ENCODE measurements at places on chromosomes 13 and 19.

DNA sequence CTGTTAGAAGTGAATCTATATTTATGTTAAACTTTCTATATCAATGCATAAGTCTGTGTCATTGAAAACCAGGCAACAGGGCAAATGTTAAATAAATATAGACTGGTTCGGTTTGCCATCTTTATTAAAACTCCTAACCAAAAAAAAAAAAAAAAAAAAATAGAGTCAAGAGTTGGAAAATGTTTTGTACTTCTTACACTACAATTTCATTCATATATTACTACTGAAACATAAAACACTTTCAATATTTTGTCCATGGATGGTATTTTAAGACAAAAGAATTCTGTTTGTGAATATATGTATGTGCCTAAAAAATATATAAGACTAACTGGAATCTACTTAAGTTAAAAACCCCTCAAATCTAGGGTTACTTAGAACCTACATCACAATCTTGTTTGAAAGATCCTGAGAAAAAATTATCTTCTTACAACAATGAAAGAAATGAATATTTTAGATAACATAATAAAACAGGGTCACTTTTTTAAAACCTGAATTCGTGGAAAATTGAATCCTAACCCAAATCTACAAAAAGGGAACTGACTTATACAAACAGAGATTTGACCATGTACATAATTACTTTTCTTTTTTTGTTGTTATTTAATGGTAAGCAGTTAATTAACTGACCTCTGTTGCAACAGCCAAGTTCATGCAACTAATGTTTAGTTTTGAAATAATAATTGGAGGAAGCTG, 5.1 kb downstream of the DACH1 start:
- no peak for DNase-seq

GRCh38 chr19:38352611-38353010, 17.0 kb downstream of the CATSPERG start:
- no peak for DNase-seq

DNA sequence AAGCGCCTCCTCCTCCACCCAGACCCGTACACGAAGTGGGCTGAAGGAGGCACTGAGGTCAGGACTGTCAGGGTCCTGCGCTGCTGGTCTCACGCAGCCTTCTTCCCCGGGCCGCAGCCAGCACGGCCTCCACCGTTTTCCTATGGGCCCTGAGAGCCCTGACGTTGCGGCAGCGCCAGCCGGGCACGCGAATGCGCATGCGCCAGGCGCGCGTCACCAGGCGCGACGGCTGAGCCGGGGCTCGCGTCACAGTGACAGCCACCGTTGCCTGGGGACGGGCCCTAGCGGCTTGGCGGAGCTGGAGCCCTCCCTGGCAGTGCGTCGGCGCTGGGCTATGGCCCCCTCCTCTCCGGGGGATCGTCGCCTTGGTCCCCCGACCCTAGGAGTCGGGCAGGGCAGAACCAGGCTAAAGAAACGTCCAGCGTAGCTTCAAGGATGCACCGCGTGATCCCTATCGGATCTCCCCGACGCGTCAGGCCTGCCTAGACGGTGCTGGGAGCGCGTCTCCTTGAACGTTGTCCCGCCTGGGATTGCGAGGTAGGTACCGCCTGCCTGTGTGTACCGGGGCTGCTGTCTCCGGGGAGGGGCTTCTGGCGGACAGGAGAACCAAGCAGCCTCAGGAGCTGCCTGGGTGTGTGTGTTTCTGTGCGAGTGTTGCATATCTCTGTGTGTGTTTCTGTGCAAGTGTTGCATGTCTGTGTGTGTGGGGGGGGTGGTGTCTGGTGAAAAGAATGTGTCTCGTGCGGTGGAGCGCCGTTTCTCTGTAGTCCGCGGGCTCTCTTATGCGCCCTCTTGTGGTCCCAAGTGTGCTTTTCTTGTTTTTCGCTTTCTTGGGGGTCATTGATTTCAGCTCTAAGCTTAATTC, 43.2 kb downstream of the ZNF571 start:
- peak; percentile 3 for DNase-seq

DNA sequence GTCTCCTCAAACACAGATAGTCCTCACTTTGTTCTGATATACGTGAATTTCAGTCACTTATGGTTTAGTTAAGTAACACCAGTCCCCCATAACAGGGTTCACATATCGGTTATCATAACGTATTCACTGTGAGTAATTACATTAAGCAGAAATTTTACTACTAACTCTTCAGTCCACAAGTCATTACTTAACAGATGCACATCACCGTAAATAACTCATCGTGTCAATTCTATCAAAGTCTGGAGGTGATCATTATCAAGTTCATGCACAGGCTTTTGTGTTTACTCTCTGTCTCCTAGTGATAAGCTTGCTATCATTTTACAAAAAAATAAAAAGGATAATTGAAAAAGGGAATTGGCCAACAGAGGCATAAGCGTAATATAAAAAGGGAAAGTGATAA, 287.4 kb upstream of the ATXN8OS start:
- DNase-seq, result no peak

- no peak for DNase-seq
Observed at GRCh38 chr13:74889321-74889720, 592.6 kb downstream of the TBC1D4 start.

DNA sequence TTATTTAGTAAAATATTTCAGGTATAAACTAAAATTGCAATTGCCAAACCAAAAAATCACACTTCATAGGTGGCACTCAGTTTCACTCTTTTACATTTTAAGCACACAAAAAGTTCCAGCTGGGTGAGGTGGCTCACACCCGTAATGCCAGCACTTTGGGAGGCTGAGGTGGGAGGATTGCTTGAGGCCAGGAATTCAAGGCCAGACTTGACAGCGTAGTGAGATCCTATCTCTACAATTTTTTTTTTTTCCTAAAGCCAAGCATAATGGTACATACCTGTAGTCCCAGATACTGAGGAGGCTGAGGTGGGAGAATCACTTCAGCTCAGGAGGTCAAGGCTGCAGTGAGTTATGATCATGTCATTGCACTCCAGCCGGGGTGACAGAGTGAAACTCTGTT, 20.6 kb upstream of the SLC46A3 start:
- no peak for DNase-seq

- no peak for DNase-seq
Observed at GRCh38 chr13:50788551-50789210, 54.8 kb downstream of the DLEU7 start.

DNA sequence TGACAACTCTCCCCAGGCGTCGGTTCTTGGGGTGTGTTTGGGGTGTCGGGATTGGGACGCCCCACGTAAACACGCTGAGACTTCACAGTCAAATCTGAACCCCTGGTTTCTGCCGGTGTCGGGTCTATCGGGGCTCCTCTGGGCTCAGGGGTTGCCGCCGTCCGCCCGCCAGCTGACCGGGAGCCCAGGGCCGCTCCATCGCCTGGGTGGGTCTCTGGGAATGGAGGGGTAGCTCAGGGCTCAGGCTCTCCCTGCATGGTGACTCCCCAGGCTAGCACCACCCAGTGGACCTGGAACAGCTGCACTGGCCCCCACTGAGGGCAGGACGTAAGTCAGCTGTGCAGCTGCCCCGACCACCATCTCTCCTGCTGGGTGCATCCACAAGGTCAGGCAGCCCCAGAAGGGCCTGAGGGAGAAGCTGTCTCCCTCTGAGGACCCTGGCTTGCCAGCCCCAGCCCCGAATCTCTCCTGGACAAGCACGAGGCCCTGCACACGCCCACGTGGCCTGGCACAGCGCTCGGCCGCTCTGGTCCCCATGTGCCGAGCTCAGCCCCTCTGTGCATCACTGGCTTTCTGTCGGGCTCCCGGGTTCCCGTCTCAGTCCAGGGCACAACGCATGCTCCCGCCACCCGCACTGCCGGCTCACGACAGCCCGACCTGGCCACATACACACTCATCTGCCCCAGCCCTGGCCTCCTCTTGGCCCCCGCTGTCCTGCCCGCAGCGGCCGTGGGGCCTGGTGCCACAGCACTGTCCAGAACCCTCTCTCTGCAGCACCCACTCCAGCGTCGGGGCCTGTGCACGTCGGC, 6.1 kb downstream of the RNF126 start:
- DNase-seq, result no peak

DNA sequence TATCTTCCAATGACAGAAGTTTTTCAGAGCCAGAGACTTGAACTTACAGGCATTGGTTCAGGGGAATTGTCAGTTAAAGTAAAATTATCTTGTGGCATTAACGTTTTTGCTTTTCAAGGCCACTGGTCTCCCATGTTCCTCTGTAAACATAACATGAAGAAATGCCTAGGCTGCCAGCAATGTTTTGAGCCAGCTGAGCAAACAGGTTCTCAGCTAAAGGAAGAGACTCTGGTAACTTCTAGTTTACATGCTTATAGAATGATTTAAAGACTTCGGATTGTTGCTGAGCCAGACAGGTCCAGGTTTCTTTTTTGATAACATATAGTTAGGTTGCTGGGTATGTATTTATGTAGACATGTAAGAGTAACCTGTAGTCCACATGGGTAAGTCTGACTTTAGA, 35.7 kb downstream of the ZNF493 start:
- no peak for DNase-seq

- no peak for DNase-seq
Observed at GRCh38 chr19:50546527-50547221, 21.6 kb downstream of the LRRC4B start.

- DNase-seq, result no peak
Observed at GRCh38 chr13:82370316-82370715, 1512.0 kb downstream of the SLITRK1 start.

DNA sequence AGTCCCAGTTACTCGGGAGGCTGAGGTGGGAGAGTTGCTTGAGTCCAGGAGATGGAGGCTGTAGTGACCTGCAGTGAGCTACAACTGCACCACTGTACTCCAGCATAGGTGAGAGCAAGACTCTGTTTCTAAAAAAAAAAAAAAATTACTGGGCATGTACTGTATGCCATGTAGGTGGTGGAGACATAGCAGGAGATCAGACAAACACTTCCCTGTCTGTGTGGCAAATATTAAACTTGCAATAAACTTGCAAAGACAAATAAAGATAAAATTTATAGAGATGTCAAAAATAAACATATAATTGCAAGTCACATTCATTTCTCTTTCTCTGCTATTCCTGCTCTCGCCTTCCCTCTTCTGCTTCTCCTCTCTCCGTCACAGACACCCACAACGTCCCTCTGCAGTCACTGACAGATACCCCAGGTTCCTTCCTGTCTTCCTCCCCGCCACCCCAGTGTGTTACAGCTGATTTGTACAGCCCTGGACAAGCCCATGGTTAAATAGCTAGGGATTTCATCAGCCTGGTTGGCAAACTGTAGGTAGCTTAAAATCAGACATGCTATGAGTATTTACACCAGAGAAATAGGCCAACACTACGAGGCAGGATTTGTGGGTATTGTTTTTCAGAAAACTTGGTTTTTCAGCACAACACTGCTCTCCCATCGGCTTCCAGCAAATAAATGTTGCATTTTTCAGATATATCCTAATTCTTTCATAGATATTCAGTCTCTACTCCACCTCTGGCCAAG, 1.3 kb upstream of the CD177 start:
- DNase-seq, result no peak
